ENCODE measurements at places on chromosomes 12 and 14.

DNA sequence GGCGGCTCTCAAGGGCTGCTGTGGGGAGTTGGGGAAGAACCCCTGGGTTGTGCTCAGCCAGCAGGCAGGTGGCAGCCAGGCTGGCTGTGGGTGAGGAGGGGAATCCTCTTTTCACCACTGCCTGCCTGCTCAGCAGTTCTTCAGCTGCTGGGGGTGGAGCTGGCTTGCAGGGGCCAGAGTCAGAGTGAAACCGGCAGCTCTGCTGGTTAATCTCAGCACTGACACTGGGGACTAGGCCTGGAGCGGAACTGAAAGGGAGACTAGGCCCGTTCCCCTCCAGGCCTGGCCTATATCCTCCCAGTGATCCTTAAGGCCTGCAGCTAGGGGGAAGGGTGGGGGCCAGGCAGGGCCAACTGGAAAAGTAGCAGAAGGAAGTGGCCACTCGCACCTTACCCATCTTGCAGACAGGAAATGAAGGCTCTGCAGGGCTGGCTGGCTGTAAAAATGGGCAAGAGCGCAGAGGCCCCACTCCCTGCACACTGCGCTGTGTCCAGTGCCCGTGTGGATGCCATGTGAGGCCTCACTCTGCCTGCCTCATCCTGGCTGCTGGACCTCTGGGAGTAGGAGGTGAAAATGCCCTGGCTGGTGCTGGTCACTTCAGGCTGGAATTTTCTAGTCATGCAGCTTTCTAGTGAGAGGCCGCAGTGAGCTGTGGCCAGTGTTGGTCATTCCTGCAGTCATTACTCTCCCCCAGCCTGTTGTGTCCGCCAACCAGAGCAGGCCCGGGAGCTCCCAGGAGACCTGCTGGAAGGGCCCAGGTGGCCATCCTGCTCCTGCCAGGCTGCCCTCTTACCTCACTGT lies 39.4 kb downstream of the SH2B3 start:
- DNase-seq: peak; percentile 94

GRCh38 chr12:65826353-65827171 lies 2.3 kb downstream of the HMGA2 start:
- DNase-seq: no peak

GRCh38 chr12:3090240-3091037 lies 13.3 kb downstream of the TSPAN9 start:
- DNase-seq: no peak

DNA sequence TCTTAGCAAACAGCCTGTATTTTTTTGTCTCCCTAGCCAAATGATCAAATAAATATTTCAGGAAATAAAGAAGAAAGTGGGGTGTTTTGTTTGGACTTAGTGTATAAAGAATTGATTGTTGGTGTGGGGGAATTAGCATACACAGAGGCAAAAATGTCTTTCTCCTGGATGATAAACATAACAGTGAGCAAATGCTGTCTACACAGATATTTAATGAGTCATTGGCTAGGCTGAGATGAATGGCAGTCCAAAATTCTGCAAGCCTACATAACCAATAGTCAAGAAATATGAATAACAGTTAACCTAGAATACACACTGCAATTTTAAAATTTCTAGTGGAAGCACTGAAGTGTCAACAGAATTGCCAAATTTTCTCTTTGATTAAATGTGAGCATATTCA lies 35.8 kb downstream of the MYF5 start:
- no peak for DNase-seq

DNA sequence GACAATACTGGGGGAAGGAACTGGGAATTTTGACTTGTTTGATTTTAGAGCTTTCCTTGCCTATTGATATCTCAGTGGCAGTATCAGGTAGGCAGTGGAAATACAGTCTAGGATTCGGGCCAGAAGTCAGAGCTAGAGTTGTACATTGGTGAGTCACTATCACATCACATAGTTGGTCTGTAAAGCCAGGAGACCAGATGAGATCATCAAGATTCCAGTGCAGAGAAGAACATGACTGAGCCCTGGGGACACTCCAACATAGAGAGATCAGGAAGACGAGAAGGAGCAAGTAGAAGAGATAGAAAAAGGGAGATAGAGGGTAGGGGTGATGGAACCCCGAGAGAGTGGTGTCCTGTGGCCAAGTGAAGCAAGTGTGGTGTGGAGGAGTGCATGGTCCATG lies 46.6 kb upstream of the NR1H4 start:
- no peak for DNase-seq

- DNase-seq: no peak
Observed at GRCh38 chr12:7498809-7499208, 4.8 kb downstream of the CD163 start.

DNA sequence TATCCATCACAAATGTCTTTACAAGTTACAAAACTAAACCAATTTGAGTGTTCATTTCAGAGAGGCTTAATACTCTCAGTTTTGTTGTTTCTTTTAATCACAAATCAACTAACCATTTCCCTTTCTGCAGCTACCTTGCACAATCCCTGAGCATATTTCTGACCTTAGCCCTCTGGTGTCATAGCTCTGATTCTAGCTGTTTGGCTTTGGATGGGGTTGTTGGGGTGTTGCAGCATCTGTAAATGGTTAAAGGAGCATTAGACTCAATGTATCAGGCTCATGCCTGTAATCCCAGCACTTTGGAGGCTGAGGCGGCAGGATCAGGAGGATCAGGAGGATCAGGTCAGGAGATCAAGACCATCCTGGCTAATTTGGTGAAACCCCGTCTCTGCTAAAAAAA lies 461.4 kb downstream of the NRXN3 start:
- DNase-seq: no peak

DNA sequence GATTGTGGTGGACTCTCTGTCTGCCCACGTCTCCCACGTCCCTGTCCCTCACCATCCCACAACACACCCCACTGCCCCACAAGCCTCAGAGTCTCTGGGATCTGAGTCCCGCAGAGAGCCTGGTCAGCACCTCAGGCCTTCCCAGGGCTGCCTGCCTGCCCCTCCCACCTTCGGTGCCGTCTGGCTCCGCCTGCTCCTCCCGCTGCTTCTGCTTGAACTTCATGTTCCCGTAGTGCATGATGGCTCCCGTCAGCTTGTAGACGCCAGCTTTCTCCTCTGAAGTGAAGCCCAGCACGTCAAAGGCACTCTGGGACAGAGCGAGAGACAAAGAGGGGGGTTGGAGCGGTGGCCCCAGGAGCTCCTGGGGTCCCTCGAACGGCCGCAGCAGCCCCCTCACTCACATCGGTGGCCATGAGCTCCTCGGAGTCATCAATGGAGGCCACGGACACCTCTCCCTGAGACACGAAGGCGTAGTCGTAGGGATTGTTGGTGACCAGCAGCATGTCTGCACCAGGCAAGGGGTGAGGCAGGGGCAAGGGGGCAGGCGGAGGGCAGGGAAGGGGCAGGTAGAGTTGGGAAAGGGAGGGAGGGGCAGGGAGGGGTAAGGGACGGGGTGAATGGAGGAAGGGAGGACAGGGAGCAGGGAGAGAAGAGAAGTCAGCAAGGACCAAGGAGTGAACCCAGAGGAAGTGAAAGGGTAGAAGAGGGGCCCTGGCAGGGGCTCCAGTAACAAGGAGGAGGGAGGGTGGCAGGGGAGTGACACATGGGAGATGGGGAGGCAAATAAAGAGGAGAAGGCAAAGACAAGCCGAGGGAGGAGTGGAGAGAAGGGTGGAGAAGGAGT lies 5.6 kb downstream of the MYH6 start:
- no peak for DNase-seq

GRCh38 chr12:102592134-102592533 lies 111.8 kb upstream of the IGF1 start:
- no peak for DNase-seq

GRCh38 chr14:68140076-68140741 lies 320.6 kb downstream of the RAD51B start:
- no peak for DNase-seq

DNA sequence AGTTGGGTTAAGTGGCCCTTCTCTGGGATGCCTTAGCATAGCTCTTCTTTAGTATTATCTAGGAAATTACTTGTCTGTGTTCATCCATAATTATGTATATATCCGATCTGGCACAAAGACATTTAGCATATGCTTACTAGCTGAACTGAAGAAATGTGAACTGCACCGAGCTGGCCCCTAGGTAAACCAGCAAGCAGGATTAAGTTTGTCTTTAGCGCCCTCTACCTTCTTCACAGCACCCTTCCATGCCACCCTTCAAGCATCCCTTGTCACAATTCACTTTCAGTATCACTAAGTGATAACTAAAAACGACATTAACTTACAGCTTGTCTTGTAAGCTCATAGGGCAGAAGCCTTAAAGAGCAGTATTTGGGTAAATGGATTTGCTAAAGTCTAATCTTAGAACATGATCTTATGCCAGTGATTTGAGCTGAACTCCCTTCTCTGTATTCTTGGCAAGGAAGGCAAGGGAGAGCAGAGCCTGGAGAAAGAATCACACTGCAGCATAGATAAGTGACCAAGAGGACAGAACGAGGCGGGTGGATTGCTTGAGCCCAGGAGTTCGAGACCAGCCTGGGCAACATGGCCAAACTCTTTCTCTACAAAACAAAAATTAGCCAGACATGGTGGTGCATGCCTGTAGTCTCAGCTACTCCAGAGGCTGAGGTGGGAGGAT lies 2.6 kb upstream of the HAL start:
- DNase-seq: no peak

DNA sequence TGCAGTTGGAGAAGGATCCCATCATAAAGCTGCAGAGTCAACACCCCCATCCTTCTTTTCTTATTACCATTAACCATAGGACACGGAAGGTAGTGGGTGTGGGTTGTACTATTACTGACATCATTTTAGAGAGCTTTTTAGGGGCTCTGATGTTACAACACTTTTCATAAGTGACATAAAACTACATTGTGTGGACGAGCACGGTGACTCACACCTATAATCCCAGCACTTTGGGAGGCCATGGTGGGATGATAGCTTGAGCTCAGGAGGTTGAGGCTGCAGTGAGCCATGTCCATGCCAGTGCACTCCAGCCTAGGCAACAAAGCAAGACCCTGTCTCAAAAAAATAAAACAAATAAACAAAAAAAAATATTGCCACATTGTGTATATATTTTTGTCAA lies 167.1 kb downstream of the DUSP6 start:
- DNase-seq: no peak

- DNase-seq: no peak
Observed at GRCh38 chr14:52272375-52272774, 4.9 kb downstream of the PTGDR start.

DNA sequence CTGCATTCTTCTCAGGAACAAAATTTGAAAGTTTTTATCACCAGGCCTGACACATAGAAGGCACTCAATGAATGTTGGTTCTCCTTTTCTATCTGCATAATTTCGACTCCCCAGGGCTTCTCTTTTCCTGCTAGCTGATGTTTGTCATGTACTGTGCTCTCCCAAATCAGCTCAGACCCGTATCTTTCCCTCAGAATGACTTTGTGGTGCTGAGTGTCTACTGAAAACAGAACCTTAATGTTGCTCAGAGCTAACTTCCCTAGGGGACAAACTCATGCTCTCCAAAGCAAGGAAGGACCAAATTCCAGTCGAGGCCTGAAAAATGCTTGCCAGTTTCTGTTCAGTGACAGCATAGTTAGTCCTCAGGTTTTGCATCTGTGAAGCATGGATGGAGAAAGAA lies 1.9 kb downstream of the ARHGDIB start:
- no peak for DNase-seq

DNA sequence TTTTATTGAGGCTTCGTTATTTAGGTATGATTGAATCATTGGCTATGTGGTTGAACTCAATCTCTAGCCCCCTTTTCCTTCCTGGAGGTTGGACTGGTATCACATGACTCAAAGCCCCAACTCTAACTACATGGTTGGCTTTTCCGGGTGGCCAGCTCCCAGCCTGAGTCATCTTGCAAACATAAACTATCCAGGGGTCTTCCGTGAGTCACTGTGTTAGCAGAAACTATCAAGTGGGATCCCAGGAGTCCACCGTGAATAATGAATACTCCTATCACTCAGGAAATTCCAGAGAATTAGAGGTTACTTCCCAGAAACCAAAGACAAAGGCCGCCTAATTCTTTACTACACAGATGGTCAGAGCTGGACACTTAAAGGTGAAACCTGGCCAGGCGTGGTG lies 19.7 kb upstream of the PLEKHD1 start:
- DNase-seq: no peak

DNA sequence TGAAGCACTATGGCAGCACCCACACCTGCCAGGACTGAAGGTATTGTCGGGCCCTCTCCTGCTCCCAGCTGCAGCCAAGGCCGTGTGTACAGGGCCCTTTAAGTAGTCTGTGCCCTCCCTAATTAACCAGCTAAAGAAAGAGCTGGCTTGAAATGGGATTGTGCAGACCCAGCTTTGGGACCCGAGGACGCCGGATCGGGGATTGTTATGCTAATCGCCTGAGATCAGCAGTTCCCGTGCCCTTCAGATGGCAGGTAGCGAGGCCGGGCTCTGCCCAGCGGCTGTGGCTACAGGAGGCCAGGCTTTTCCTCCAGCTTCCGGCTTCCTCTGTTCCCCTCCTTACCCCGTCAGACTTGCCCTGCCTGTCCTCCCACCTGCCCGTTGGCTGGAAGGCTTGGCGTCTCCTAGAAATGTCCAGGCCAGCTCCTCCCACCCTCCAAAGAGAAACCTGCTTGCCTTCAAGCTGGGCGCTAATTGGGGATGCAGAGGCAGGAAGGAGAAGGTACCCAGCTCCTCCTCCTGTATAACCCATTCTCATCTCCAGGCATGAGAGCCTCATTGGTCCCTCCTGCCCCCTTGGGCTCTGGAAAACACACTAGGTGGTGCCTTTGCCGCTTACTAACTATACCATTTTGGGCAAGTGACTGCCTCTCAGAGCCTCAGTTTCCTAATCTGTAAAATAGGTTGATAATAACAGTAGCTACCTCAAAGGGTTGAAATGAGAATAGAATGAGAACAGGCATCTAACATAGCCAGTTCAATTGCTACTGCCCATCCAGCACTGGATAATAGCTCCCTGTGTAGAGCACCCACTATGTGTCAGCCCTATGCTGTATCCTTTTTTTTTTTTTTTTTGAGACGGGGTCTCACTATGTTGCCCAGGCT lies 25.8 kb upstream of the MSI1 start:
- no peak for DNase-seq

Measured in T-helper 1 cell (primary cell).